CD4-positive, CD25-positive, alpha-beta regulatory T cell (primary cell): ENCODE measurements at places on chromosomes 4 and X. TPM values are rescaled to one million over a fixed set of nuclear protein-coding genes. Genes with fewer than 3 reads are reported as not detected.

The PAGE1 gene
- not detected for polyA plus RNA-seq

The MAGEE2 gene
- not detected for polyA plus RNA-seq

DNA sequence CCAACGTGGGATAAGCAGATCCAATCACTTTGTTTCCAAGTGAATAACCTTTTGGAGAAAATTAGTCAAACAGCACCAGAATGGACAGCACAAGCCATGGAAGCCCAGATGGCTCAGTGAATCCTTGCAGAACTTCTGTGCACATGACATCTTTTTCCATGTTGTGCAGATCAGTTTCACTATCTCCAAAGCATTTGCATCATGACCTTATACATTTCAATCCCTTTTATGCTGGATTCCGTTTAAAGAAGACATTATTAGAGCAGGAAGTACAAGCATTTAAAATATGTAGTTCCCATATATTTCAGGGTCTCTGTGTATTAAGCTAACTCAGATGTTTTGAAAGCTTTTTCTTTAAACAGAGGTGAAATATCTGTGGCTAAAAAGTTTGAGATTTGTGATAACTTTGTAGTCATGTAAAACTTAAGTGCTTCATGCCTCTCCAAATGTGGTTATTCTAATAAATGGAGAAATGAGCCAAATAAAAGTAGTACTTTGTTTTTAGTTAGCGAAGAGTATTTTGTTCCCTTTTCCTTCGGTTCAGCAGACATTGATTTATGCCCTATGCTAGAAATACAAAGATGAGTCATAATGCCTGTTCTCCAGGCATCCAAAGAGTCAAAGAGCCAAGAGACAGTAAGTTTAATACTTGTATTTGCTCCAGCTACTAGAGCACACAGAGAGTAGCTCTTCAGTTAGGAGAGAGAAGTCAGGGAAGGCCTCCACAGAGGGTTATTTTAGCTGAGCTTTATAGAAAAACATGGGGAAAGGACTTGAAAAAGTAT, 39.0 kb downstream of the PLAC8 start:
- H3K4me1 ChIP-seq, result no peaks in the 10 kb centered on the region
- H3K27ac ChIP-seq, result no peak overlapping the region
- H3K27me3 ChIP-seq, result no peaks in the 10 kb centered on the region

DNA sequence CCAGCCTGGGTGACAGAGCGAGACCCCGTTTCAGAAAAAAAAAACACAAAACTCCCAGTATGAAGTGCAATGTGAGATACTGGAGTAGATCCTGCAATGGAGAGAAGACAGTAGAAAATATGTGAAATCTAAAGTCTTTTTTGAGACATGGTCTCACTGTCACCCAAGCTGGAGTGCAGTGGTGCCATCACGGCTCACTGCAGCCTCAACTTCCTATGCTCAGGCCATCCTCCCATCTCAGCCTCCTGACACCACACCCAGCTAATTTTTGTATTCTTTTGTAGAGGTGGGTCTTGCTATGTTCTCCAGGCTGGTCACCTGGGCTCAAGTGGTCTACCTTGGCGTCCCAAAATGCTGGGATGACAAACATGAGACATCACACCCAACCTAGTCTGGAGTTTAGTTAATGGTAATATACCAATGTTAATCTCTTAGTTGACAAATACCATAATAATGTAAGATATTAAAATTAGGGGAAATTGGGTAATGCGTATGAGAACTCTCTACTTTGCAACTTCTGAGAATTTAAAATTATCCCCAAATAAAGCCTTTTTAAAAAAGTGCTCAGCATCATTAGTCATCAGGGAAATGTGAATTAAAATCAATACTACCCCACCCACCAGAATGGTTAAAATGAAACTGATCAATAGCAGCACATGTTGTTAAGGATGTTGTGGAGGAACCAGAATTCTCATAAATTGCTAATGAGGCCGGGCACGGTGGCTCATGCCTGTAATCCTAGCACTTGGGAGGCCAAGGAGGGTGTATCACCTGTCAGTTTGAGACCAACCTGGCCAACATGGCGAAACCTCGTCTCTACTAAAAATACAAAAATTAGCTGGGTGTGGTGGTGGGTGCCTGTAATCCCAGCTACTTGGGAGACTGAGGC, 15.0 kb downstream of the RBMX start:
- H3K27me3 ChIP-seq, result no peaks in the 10 kb centered on the region
- no peak overlapping the region for H3K27ac ChIP-seq
- peaks cover 12% of the 10 kb centered on the region for H3K4me1 ChIP-seq
- H3K4me3 ChIP-seq, result no peak overlapping the region
- DNase-seq, result no peak

DNA sequence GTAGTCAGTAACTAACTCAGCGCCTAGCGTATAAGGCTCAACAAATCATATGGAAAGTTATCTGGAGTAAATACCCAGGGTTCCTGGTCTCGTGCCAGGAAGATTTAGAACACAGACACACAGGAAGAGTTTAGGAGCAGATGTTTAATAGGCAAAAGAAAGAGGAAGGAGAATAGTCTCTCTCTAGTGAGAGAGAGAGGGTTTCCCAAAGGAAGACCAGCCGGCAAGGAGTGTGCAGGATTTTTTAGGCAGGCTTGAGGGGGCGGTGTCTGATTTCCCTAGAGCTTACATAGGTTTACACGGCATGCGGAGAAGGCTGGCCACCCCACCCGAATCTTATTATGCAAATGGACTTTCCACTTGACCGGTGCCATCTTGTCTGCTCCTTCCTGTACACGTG, 284.0 kb upstream of the FRG1 start:
- H3K27me3 ChIP-seq, result no peaks in the 10 kb centered on the region
- no peaks in the 10 kb centered on the region for H3K4me1 ChIP-seq
- H3K36me3 ChIP-seq, result no peaks in the 10 kb centered on the region
- no peak overlapping the region for H3K4me3 ChIP-seq
- no peak for DNase-seq
- H3K27ac ChIP-seq, result no peak overlapping the region
